CD4-positive, alpha-beta T cell treated with Interleukin-6 for 4 hours (primary cell): ENCODE measurements at places on chromosomes 4 and X.

- no peak for DNase-seq
Measured at GRCh38 chrX:54530357-54530900, 410 bp downstream of the GNL3L start.

DNA sequence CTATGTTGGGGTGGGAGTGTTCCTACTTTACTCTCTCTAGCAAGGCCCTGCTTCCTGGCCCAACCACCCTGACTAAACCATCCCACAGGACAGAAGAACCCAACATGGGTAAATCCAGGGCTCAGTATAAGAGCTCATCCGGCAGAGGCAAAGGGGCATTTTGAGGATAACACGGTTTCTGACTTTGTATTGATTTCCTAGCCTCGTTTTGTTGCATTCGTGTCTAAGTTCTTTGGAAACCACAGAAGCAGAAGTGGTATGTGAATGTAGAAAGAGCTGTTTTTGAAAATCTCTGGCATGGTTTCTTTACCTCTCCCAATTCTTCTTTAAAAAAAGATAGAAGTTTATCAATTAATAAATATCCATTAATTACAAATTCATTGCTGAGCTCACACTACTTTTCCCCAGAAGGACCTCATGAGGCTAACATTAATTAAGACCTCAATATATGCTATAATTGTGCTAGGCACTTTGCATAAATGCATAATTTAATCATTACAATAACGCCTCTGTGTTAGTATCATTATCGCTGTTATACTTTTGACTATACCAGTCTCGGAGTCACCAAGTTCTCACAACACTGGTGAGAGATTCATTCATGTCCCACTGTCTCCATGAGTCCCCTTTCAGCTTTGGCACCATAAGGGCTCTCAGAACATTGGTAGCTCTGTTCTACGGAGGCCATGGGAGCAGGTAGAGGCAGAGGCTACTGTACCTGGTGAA is 5.8 kb upstream of the CLNK start:
- no peak for DNase-seq

GRCh38 chr4:182901337-182901736 is 15.8 kb downstream of the DCTD start:
- DNase-seq: no peak

- DNase-seq: peak; percentile 64
Measured at GRCh38 chr4:15765910-15766697, 12.0 kb upstream of the CD38 start.

DNA sequence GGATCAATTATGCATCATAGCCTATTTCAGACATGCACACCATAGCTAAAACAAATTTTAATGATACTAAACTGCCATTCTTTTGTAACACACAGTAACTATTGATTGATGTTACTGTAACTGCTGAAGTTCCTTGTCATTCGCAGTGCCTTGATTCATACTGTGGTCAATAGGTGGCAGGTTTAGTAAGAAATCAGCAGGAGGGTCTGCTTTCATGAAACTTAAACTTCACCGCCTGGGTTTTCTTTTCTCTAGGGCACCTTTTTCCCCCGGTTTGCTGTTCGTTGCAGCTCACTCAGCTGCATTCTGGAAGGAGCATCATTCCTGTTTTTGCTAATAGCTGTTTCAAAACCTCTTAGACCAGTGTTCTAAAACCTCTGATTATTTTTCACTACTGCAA is 88.1 kb downstream of the RPA4 start:
- DNase-seq: no peak

GRCh38 chrX:119853444-119853843 is 681 bp upstream of the UPF3B start:
- no peak for DNase-seq
